ENCODE measurements at places on chromosomes 2 and 18. TPM values are rescaled to one million over a fixed set of nuclear protein-coding genes. Genes with fewer than 3 reads are reported as not detected.

The UPP2 gene
- 0.50 TPM for polyA plus RNA-seq

The CPO gene
- polyA plus RNA-seq, result 0.27 TPM

The HOXD4 gene
- 1.0 TPM for polyA plus RNA-seq

The CD8B2 gene
- polyA plus RNA-seq, result 6.3 TPM

DNA sequence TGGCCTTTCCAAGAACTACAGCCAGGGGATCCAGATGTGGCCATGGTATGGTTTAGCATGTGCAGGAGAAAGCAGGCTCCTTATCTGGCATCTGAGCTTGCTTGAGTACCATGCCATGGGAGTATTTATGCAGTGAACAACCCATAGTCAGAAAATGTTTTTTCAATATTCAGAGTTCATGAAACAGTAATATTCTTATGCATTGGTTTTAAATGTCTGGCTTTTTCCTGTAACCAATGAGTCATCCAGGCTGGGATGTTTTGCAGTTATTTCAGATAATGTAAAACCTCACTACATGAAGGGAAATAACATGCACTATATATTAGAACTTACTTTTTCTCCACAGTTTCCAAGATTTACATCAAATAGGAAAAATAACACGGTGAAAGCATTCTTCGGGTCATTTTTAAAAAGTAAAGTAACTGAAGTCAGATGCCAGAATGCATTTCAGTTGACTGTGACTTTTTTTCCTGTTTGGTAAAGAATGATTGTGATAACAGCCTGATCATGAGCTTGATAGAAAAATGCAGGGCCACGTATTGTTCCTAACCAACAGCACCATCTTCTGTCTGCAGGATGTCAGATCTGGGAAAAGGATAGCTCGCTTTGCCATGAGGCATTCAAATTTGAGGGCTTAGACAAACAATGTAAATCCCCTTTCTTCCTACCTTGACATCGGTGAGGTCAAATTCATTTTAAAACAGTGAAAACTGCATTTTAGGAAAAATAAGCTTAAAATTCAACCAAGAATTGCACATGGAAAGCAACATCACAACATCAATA lies 152.8 kb downstream of the DSC3 start:
- no peak for DNase-seq

- no peak for DNase-seq
These were observed 388.6 kb upstream of the NRXN1 start for GRCh38 chr2:51420511-51420910.

- no peak for DNase-seq
These were observed 25.5 kb downstream of the GCG start for GRCh38 chr2:162126527-162126926.

GRCh38 chr2:188395903-188396689 lies 104.4 kb downstream of the GULP1 start:
- DNase-seq, result no peak

DNA sequence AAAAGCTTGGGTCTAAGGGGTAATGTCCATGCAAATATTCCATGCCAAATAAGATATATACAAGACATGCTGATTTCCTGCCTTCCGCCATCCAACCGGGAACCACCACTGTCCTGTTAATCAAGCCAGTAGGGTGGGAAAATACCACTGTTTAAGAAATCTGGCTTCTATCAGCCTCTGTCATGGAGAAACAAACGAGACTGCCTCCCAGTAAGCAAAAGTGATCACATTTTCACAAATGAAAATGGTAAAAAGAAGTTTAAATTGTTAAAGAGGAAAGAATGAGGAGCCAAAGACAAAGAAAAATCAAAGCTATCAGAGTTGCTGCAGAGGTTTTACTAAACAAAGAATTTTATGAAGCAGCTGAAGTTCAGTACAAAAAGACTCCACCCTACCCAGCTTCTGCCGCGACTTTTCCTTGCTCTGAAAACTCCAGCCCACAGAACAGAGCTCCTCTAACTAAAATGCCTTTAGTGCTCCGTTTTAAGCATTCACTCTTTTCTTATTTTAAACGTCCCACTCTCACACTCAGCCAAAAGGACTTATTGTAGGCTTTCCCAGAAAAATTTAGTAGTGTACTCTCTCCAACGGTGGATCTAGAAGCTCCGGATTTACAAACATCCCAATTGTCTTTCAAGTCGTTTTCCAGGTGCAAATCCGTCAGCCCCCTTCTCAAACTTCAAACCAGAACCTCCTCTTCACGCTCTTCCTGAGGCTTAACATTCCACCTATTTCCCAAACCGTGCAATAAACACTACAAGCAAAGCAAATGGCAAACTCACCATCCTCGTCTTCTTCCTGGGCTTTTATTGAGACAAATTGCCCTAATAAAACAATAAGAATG lies 613 bp downstream of the COL5A2 start:
- no peak for DNase-seq

GRCh38 chr18:37710726-37711125 lies 145.1 kb upstream of the CELF4 start:
- DNase-seq, result no peak

- DNase-seq, result no peak
These were observed 257.3 kb downstream of the ATAD2B start for GRCh38 chr2:23669413-23670244.

Measured in thymus (tissue), 14 donors.